Myocyte (in vitro differentiated cells): ENCODE measurements at places on chromosomes 5 and 9. TPM values are rescaled to one million over a fixed set of nuclear protein-coding genes. Genes with fewer than 3 reads are reported as not detected.

DNAJC18 gene
- total RNA-seq = 7.9 and 9.9 TPM in 2 replicates

SLC6A19 gene
- 0.31 TPM in 1 of 2 replicates, not detected in the other for total RNA-seq

TAF1L gene
- total RNA-seq = 0.03 and 0.05 TPM in 2 replicates

DNA sequence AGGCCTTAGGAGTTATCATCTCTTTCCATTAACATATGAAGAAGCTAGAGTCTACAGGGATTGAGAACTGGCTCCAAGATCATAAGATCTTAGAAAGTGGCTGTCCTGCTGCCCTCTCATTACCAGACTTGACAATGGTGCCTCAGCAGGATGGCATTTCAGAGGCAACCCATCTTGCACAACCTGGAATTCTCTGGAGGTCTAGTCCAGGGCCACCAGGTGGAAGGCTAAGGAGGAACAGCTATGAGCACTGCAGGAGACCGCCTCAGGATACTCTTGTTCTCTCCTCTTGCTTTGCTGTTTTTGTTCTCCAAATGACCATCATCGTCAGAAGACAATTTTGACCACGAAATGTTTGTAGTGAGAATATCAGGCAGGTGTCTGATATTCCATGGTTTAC lies 322.6 kb downstream of the FBXL17 start:
- no peak for DNase-seq

- DNase-seq = no peak
Observed at GRCh38 chr9:69427286-69427685, 102.3 kb downstream of the ENTREP1 start.

GRCh38 chr5:129766798-129767197 lies 18.9 kb downstream of the MINAR2 start:
- DNase-seq = no peak

DNA sequence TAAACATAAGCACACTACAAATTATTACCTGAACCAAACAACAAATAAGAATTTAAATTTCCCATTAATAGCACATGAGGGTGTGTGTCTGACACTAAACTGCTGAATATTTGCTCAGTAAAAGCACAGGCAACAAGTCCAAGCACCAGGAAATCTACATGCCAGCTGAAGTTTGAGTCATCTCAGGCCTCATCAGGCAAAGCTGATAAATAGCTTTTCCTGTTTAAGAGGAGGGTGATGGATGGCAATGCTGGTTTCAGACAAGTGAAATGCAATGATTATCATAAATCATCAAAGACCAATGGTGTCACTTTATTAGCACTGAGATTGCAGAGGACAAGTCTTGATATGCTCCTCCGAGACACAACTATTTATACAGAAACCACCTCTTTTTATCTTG lies 1668.0 kb upstream of the C9orf72 start:
- no peak for DNase-seq

DNA sequence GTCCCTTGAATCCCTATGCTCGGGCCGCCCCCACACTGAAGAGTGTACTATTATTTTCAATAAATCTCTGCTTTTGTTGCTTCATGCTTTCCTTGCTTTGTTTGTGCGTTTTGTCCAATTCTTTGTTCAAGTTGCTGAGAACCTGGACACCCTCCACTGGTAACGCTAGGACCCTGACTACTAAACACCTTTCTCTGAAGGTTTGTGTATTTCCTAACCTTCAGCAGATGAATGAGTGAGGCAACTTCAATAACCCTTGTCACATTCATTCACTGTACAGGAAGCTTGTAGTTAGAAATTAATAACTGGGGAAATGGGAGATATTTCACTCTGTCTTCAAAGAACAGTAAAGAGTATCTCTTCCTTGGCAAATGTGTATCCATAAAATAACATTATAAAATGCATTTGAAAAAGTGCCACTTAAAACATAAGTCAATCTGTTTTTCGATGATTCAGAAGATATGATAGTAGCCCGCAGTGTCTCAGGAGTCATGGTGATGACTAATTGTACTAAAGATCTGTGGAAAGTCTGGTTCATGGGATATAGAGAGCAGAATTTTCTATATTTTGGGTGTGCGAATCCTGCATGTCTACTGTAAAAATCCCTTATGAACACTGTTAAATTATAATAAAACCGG lies 43.2 kb upstream of the ANKH start:
- peak; percentile 22 for DNase-seq

DNA sequence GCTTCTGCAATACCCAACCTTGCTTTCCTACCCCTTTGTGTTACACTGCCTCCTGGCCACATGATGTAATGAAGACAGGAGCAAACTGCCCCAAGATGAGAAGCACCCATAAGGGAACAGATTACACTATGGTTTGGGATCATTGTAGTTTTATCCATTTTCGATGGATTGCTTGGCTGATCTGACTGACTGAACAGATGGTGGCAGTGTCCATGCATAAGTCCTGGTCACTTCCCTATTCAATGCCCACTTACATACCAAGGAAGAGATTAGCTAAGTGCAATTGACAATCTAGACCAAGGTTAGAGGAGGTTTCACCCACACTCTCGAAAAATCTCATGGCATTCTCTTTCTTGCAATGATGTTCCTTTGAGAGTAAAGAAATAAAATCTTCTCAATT lies 319.9 kb downstream of the RAB3C start:
- DNase-seq = no peak

- no peak for DNase-seq
Observed at GRCh38 chr5:128763321-128763720, 202.0 kb upstream of the SLC27A6 start.

GRCh38 chr5:134226441-134227192 lies 744 bp upstream of the PPP2CA start:
- DNase-seq = peak; percentile 56

DNA sequence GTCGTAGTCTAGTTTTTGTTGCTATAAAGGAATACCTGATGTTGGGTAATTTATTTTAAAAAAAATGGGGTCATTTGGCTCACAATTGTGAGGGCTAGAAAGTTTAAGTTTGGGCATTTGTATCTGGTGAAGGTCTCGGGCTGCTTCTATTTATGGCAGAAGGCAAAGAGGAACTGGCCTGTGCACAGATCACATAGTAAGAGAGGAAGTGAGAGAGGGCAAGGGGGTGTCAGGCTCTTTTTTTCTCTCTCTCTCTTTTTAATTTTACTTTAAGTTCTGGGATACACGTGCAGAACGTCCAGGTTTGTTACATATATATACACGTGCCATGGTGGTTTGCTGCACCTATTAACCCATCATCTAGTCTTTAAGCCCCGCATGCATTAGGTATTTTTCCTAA lies 453.3 kb downstream of the DIRAS2 start:
- DNase-seq = no peak

DNA sequence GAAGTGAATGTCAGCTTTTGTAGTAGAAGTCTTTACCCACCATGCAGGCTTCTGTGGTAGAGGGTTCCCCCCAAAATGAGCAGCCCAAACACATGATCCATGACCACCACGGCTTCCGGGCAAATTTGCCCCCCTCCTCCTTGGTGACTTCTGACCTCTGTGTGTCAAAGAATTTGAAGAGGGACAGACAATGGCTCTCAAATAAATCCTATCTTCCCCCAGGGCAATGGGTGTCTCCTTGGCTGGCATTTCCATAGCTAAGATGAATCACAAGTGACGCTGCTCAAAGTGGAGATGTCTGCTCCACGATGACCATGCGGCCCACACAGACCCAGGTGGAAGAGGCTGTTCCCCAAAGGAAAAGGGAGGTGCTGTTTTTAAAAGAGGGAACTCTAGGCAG lies 30.2 kb upstream of the BOD1 start:
- no peak for DNase-seq

- no peak for DNase-seq
Observed at GRCh38 chr9:128860937-128861336, 20.8 kb downstream of the KYAT1 start.
